ENCODE measurements at places on chromosomes 16 and 17.

- peak; percentile 97 for DNase-seq
Observed at GRCh38 chr17:37609170-37610040, at the start of gene SYNRG. Gene SYNRG, minus strand, starts transcription at chr17:37609418. Its CDS starts 63 bp downstream, at chr17:37609355.

DNA sequence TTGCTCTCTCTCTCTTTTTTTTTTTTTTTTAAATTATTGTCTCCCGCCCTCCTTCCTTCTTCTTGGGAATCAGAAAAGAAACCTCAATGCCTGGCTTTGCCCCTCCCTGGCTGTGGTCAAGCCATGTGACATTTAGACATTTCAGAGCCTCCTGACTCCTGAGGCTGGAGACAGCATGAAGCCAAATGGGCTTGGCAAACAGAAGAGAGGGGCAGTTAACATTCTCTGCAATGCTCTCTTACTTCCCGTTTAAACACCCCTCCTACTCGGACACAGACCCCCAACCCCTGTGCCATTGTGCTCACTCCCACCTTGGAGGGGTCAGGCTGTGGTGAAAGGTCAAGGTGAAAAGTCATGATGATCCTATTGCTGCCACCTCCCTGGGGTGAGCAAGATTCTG is 14.7 kb upstream of the MEOX1 start:
- DNase-seq = no peak

DNA sequence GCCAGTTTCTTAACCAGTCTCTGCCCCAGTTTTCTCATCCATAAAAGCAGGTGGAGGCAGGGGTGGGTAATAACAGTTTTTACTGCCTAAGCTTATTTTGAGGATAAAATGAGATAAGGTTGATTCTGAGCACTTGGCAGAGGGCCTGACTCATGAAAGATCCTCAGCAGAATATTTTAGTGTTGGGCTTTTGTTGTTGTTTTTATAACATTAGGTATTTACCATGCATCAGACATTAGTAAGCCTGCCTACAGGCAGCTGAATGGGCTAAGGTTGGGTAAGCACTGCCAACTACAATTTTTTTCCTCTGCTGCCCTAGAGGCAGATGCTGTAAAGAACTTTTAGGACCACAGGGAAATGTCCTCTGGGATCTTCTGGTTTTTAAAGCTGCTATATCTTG is 43.1 kb downstream of the SCNN1G start:
- DNase-seq = no peak

DNA sequence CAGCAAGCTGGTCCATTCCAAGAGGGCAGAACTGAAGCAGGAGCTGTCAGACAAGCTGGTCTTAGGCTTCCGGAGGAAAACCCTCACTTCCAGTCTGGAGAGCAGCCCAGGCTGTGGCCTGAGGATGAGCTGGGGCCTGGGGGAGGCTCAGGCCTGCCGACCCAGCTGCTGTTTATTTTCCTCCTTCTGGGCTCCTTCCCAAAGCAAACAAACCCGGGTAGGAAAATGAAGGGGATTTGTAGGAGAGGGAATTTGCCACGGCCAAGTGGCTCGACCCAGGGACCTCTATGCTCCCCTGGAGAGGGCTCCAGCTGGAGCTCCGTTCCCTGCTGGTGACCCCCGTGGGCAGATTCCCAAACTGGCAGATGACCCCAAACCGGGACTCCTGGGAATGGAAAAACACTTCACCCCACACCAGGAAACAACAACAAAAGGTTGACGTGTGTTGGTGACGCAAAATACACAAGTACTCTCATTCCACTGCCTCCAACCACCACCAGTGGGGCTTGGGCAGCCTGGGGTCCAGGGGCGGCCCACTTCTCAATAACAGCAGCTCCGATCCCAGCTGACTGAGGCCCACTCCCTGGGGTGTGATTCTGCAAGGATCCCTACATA is 8.8 kb downstream of the JUP start:
- DNase-seq = peak; percentile 86

- no peak for DNase-seq
Observed at GRCh38 chr16:17334096-17334495, 136.7 kb downstream of the XYLT1 start.

DNA sequence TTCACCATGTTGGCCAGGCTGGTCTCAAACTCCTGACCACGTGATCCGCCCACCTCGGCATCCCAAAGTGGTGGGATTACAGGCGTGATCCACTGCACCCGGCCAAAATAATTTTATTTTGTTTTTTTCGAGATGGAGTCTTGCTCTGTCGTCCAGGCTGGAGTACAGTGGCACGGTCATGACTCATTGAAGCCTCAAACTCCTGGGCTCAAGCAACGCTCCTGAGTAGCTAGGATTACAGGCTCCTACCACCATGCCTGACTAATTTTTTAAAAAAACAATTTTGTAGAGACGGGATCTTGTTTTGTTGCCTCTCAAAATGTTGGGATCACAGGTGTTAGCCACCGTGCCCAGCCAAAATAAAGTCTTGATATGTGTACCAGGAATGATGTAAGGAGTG is 2.4 kb upstream of the TTLL6 start:
- DNase-seq = no peak

DNA sequence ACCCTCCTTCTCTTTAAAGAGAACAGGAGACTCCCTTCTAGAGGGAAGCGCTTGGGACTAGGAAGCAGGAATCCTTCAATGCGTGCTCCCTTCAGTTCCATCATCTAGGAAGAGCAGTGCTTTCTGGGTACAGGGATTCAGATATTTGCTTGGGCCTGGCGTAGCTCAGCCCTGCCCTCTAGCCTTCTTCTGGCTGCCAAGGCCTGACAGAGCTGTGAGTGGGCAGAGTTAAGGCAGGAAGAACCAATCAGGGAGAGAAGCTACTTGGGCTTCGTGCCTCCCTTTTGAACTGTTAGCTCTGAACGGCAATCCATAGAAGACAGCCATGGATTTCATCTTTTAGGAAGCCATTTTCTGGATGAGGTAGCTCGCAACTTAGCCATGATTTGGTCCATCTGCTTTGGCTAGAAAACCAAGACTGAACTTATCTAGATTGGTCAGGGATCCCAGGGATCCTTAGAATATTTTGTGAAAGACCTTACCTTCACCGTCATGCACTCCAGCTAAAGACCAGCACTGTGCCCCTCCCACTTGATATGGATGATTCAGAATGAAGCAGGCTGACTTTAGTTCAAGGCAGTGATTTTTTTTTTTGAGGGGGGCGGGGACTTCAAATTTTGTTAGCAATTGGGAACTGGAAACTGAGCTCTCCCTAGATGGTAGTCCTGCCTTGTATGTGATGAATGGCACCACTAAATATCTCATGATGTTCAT is 2.5 kb upstream of the CORO6 start:
- no peak for DNase-seq

GRCh38 chr17:46121165-46121764 is 72.0 kb downstream of the KANSL1 start:
- no peak for DNase-seq

DNA sequence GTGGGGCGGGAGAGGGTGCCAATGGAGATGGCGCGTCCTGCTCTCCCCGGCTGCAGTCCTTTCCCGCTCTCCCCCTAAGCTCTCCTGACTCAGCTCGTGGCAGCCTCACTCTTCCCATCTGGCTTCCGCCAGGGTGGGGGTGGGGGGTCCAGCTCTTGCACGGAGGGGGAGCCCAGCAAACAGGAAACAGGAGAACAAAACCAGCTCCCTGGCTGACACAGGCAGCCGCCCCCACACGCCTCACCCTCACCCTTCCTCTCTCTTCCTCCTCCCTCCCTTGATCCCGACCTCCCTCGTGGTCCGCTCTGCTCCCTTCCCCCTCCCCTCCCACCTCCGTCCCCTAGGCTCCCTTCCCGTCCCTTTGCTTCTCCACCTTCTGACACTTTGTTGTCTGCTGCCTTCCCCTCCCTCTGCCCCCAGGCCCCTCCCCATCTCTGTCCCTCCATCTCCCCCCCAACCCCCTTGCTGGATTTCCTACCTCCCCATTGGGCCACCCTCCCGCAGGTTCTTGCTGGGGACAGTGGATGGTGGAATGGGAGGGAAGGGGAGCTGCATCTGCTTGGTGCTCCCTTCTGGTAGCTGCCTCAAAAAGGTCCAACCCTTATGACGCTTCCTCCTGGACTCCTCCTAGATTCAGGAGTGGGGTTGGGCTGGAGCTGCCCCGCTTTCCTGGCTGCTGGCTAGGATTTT is 23.7 kb downstream of the ARHGAP23 start:
- DNase-seq = peak; percentile 60
